ENCODE measurements at places on chromosomes 3 and 15. TPM values are rescaled to one million over a fixed set of nuclear protein-coding genes. Genes with fewer than 3 reads are reported as not detected.

DNA sequence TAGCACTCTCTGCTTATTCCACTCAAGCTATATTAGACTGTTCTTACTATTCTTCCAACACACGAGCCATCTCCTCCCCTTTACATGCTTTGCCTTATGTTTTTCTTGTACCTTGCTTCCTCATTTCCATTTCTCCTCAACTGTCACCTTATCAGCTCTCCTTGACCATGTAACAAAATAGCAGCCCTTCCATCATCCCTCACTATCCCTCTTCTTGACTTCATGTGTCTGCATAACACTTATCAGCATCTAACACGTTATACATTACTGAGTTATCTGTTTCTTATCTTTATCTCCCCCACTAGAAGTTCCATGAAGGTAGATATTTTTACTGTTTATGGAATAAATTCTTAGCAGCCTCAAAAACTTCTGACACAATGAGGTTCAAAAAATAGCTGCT lies 45.3 kb downstream of the TRPM7 start:
- no peak for DNase-seq

DNA sequence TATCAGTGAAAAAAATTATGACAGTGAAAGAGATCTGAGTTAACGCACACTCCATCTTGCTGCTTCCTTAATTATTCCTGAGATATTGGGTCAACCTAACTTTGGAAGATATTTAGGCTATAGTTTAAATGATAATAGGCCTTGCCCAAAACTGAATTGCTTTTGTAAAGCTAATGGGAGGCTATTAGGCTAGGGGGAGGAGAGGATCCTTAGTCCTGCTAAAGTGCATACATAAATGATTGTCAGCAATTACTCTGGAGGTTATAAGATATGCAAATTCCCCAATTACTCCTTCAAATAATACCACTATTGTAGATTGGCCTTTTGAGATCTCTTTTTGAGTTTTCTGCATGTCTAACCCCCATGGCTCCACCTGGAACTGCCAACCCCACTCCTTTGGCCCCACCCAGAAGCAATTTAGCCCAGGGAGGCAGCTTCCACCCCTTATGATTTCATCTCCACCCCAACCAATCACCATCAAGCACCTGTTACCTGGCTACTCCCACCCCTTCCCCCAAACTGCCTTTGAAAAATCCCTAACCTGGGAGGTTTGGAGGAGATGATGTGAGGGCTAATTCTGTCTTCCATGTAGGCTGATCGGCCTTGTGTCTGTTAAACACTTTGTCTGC lies 509.3 kb upstream of the TGFBR2 start:
- DNase-seq = no peak

DNA sequence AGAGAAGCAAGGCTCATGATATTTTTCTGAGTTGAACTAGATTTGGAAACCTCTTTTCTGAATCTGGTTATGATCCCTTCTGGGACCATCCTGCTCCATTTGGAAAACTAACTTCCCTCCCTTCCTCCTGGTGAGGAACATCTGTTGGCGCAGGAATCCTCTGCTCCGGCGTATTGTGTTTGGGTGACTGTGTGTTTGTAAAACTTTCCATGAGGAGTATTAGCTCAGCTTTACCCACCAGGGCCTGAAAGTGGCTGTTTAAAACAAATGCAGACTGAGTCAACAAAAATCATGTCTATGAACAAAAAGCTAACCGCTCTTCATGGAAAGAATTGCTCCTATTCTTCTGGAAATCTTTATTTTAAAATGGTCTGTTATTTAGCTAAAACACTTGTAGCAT lies 17.7 kb downstream of the STARD9 start:
- DNase-seq = no peak

DNA sequence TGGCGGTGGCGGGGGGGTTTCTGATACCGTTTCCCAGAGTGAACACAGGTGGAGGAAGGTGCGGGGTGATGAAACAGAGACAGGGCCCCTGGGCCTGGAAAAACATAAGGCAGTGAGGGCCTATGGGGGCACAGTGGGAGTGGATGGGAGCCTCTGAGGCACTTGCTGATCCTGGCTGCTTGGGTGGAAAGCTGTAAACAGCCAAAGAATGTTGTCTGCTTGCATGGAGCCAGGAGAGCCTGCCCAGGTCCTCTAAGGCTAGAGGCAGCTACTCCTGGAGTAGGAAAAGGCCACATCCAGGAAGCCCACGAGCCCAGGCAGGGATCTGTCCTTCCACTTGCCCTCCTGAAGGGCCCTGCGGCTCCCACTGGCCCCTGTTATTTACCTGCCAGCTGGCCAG lies 2.9 kb upstream of the SEMA3B start:
- DNase-seq = no peak

- no peak for DNase-seq
These were observed 8.2 kb downstream of the CBLB start for GRCh38 chr3:105860641-105861040.

- DNase-seq = no peak
These were observed 192.6 kb upstream of the PROK2 start for GRCh38 chr3:71977525-71977924.

- no peak for DNase-seq
These were observed 15.2 kb downstream of the NRROS start for GRCh38 chr3:196654735-196655090.

DNA sequence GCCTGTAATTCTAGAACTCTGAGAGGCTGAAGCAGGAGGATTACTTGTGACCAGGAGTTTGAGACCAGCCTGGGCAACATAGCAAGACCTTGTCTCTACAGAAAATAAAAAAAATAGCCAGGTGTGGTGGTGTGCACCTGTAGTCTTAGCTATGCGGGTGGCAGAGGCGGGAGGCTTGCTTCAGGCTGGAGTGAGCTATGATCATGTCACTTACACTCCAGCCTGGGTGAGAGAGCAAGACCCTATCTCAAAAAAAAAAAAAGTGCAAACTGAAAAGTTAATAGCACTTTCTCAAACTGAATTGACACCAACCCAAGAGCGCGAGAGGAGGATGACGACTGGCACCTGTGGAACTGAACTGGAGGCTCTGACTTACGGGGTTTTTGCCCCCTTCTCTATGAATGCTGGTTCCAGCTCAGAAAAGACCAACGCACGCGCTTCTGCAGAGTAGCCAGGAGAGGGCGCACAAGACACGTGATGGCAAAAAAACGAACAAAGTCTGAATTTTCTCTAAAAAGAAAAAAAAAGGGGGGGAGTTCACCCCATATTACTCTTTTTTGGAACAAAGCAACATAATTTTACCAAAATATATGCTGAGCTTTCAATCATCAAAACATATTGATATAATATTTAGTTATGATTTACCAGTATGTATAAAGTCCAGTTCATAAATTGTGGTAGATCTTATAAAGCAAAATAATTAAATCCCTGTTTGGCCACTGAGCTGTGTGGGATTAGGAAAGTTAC lies 23.7 kb downstream of the CFAP92 start:
- DNase-seq = no peak

The WDR48 gene
- 12.1 TPM for total RNA-seq

The VGLL3 gene
- total RNA-seq = 0.33 TPM

The EPB42 gene
- total RNA-seq = 0.13 TPM

The ST3GAL6 gene
- total RNA-seq = 41.8 TPM

The CCR2 gene
- total RNA-seq = 0.33 TPM

The MYNN gene
- 5.7 TPM for total RNA-seq

The EAF2 gene
- 2.2 TPM for total RNA-seq

The RBP2 gene
- not detected for total RNA-seq
